H9 (cell line): ENCODE measurements at places on chromosomes 7 and 10. TPM values are rescaled to one million over a fixed set of nuclear protein-coding genes. Genes with fewer than 3 reads are reported as not detected.

The TMEM270 gene
- not detected in 2 replicates for total RNA-seq

The SBDS gene
- 37.8 and 38.5 TPM in 2 replicates for total RNA-seq

The TAS2R41 gene
- total RNA-seq = not detected in 2 replicates

The GNGT1 gene
- 0.20 and 0.44 TPM in 2 replicates for total RNA-seq

The ACTL6B gene
- 0.33 and 0.50 TPM in 2 replicates for total RNA-seq

The LIPK gene
- not detected in 2 replicates for total RNA-seq

The ZNF727 gene
- not detected in 2 replicates for total RNA-seq

The DENND2A gene
- 7.3 and 8.2 TPM in 2 replicates for total RNA-seq
